ENCODE measurements at places on chromosomes 2 and 18.

DNA sequence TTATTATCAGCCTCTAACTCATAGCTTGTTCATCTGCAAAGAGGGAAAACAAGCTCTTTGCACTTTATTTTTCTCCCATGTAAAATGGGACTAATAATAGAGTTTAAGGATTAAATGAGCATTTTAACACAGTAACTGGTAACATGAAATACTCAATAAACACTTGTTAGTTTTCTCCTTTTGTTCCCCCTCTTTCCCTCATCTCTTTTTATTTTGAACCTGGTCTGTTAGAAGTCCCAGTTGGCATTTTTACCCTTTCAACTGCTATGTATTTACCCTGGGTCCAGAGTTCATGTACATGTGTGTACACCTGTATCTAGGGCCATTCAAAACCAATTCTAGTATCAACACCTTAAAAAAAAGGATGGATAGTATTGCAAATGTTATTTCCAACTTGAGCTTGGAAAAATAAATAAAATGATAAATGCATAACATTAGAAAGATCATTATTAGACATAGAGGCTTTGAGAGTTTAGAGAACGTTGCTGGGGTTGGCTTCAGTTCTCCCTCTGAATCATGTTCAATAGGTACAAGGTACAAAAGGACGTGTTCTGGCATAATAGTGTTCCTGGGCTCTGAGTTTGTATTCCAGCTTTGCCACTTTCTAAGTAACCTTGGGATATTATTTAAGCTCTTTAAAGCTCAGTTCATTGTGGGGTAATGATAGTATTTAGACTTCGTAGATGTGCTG, 5.2 kb upstream of the VPS54 start:
- DNase-seq = no peak
- H3K27ac ChIP-seq = no peak overlapping the region
- H3K27me3 ChIP-seq = no peaks in the 10 kb centered on the region
- no peaks in the 10 kb centered on the region for H3K36me3 ChIP-seq
- H3K4me3 ChIP-seq = no peak overlapping the region

DNA sequence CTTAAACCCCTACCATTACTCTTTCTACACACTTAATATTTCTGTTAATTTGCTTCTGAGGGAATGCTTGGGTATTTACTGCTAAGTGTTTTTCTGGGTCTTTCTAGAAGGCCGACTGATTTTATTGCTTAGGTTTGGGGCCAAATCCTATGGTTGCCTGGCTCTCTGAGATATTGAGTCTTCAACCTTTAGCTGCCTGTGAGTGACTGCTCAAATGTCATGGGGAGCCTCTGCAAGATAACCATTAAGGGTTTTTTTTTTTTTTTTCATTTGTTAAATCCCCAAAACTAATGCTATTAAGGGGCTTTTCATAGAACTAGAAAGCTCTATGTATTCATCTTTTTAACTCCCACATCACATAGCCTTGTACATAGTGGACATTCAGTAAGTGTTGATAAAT, 5.0 kb downstream of the OSBPL6 start:
- H3K4me3 ChIP-seq = no peak overlapping the region
- DNase-seq = no peak
- H3K4me1 ChIP-seq = peaks cover 11% of the 10 kb centered on the region
- no peaks in the 10 kb centered on the region for H3K36me3 ChIP-seq
- no peaks in the 10 kb centered on the region for H3K27me3 ChIP-seq
- no peak overlapping the region for H3K27ac ChIP-seq

DNA sequence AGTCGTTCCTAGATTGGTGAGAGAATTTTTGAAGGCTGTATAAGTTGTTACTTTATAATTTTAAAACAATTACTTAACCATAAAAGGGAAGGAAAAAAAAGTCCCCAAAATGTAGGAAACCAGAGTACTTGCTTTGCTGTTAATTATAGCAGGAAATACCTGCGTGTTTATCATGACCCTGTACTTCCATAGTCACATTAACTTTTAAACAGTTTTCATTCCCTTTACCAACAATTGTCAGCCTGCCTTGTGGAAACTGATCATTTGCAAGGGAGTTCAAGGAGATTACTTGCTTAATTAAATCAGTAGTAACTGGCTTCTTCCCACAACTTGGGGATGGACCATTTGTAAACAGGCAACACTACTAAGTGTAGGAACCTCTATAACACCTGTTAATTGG, 6.4 kb upstream of the ITPRID2 start:
- H3K27me3 ChIP-seq = no peaks in the 10 kb centered on the region
- no peak overlapping the region for H3K4me3 ChIP-seq
- DNase-seq = no peak
- H3K4me1 ChIP-seq = peaks cover 3% of the 10 kb centered on the region
- H3K36me3 ChIP-seq = no peaks in the 10 kb centered on the region

GRCh38 chr2:200747668-200748618, 63.8 kb upstream of the BZW1 start:
- no peak overlapping the region for H3K4me3 ChIP-seq
- H3K27ac ChIP-seq = no peak overlapping the region
- H3K27me3 ChIP-seq = no peaks in the 10 kb centered on the region
- H3K36me3 ChIP-seq = no peaks in the 10 kb centered on the region
- H3K4me1 ChIP-seq = peaks cover under 1% of the 10 kb centered on the region

DNA sequence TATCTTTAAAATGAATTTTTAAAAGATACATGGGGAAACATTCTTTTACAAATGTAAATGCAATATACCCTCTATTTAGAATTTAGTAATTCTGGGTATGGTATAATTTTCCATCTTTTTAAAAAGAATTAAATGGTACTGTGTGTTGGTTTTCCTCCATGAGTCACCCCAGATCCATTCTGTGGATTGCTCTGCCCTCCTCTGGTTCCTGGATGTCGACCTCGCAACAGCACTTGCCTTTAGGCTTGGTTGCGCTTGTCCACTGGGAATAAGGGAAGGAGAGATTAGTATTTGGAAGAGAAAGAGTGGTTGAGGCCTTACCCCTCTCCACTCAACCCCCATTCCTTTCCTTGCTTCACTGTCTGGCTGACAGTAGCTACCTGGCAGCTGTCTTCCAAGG, 90.4 kb downstream of the FTCDNL1 start:
- H3K4me1 ChIP-seq = peaks cover 9% of the 10 kb centered on the region
- no peak overlapping the region for H3K4me3 ChIP-seq
- DNase-seq = no peak

DNA sequence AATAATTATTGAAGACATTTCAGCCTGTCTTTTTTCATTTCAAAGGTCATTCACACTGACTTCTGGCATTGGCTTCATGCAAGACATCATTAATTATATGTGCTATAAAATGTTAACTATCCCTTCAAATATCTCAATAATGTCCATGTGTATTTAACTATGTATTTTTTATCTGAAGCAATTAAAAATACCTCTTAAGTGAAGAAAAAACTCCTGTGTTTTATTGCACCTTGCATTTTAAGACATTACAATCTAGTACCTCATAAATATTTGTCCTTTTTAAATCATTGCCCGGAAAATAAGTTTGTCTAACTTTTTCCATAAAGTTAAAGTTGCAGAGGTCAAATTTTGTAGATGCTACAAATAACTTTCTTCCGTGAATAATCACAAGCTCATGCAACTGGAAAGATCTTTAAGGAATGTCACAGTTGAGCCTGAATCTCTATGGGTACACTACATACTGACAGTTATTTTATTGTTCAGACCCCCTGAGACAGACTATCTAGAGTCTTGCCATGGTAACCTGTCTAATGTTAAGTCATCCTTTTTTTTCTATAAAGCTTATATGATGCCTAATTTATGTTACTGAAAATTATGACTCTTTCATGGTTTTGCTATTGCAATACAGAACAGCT, 38.4 kb upstream of the COBLL1 start:
- no peaks in the 10 kb centered on the region for H3K27me3 ChIP-seq
- DNase-seq = no peak
- no peak overlapping the region for H3K27ac ChIP-seq

- no peak overlapping the region for H3K27ac ChIP-seq
- peaks cover 17% of the 10 kb centered on the region for H3K4me1 ChIP-seq
These were observed 104.4 kb upstream of the SMAD2 start for GRCh38 chr18:48034651-48035555.

DNA sequence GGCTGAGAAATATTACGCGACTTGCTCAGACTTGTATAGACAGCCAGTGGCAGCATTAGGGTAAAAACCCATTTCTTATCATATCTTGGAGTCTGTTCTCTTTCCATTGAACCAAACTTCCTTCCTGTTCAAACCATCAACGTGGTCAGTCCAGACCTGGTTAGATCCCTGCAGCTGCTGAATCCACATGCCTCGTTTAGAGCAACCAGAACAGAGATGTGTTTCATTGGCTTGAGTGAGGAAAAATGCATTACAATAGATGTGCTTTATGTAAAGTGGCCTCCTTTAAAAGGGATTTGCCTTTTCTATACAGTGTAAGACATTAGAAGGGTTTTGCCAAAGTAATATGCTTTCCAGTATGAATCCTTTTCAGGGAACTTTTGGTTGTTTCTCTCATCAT, 232.4 kb downstream of the MEIS1 start:
- no peaks in the 10 kb centered on the region for H3K36me3 ChIP-seq
- H3K4me1 ChIP-seq = no peaks in the 10 kb centered on the region
- H3K4me3 ChIP-seq = no peak overlapping the region
- H3K27ac ChIP-seq = no peak overlapping the region
- no peaks in the 10 kb centered on the region for H3K27me3 ChIP-seq

- H3K27ac ChIP-seq = no peak overlapping the region
- H3K27me3 ChIP-seq = no peaks in the 10 kb centered on the region
- no peaks in the 10 kb centered on the region for H3K36me3 ChIP-seq
- H3K4me1 ChIP-seq = peaks cover 7% of the 10 kb centered on the region
These were observed 86.6 kb downstream of the TMEM182 start for GRCh38 chr2:102848366-102848839.

GRCh38 chr2:189791338-189792042, 7.2 kb downstream of the PMS1 start:
- no peaks in the 10 kb centered on the region for H3K4me1 ChIP-seq
- no peak for DNase-seq
- no peaks in the 10 kb centered on the region for H3K27me3 ChIP-seq

GRCh38 chr2:15746703-15747550, 155.3 kb downstream of the DDX1 start:
- H3K27ac ChIP-seq = no peak overlapping the region
- no peaks in the 10 kb centered on the region for H3K27me3 ChIP-seq
- H3K36me3 ChIP-seq = no peaks in the 10 kb centered on the region

GRCh38 chr2:112310906-112311305, 35.5 kb downstream of the ZC3H6 start:
- DNase-seq = no peak
- no peaks in the 10 kb centered on the region for H3K27me3 ChIP-seq
- no peaks in the 10 kb centered on the region for H3K4me1 ChIP-seq
- no peak overlapping the region for H3K4me3 ChIP-seq
- peaks cover 46% of the 10 kb centered on the region for H3K36me3 ChIP-seq

GRCh38 chr2:8541223-8541622, 140.6 kb upstream of the ID2 start:
- no peak overlapping the region for H3K27ac ChIP-seq
- DNase-seq = no peak
- H3K27me3 ChIP-seq = no peaks in the 10 kb centered on the region
- no peak overlapping the region for H3K4me3 ChIP-seq
- peaks cover 44% of the 10 kb centered on the region for H3K4me1 ChIP-seq
- H3K36me3 ChIP-seq = no peaks in the 10 kb centered on the region

GRCh38 chr2:5144159-5144558, 548.0 kb upstream of the SOX11 start:
- H3K36me3 ChIP-seq = no peaks in the 10 kb centered on the region
- H3K4me3 ChIP-seq = no peak overlapping the region
- H3K27me3 ChIP-seq = no peaks in the 10 kb centered on the region
- peak overlapping the region; percentile 44 for H3K27ac ChIP-seq

DNA sequence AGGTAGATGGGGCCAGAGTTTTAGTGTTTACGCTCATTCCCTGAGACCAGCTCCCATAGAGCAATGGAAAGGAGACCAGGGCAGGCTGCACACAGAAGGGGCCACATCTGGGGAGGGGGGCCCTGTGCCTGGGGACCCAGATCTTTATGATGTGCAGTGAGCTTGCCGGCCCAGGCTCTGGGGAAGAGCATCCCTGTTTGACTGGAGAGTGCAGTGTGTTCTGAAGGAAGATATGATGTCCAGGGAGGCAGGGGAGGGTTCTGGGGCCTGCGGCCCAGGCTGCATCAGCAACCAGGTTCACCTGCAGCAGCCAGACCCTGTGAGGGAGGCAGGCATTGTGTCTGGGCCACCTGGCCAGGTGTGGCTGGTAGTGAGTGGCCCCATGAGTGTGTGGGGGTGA, 13.8 kb downstream of the TPO start:
- no peaks in the 10 kb centered on the region for H3K27me3 ChIP-seq
- H3K4me3 ChIP-seq = no peak overlapping the region
- H3K4me1 ChIP-seq = no peaks in the 10 kb centered on the region
- no peak for DNase-seq
- H3K27ac ChIP-seq = no peak overlapping the region

- DNase-seq = no peak
- no peak overlapping the region for H3K4me3 ChIP-seq
- H3K27me3 ChIP-seq = no peaks in the 10 kb centered on the region
- peaks cover 9% of the 10 kb centered on the region for H3K4me1 ChIP-seq
- H3K27ac ChIP-seq = no peak overlapping the region
These were observed 329.7 kb upstream of the ZEB2 start for GRCh38 chr2:144849612-144850011.

DNA sequence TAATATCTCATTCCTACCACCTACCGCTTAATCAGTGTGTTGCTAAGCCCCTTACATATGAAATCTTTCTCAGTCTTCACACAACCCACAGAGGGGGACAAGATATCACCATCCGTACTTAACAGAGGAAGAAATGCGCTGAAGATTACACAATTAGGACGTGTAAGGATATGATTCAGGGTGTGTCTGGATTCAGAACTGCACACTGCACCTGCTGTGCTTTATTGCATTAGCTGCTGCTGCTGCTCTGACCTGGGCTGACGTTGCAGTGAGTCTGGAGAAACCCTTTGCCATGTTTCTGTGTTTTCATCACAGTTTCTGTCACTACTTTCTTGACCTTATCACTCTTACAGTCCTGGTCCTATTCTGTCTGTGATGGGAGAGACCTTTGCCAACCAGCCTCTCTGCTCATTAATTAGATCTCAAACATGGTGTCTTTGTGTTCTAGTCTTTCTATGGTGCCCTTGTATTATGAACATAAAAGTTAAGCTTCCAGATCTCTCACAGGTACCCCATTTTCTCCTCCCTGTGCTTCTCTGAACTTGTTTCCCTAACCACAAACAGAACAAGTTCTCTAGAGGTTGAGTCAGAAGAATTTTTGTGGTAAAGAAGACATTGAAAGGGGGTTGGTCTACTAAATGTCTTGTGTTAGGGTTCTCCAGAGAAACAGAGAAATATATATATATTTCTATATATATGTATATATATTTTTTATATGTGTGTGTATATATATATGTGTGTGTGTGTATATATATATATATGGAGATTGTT, 92.9 kb upstream of the CYP1B1 start:
- H3K4me1 ChIP-seq = peaks cover 26% of the 10 kb centered on the region
- no peaks in the 10 kb centered on the region for H3K36me3 ChIP-seq
- H3K27me3 ChIP-seq = no peaks in the 10 kb centered on the region
- no peak overlapping the region for H3K4me3 ChIP-seq
